Neural crest cell (in vitro differentiated cells): ENCODE measurements at places on chromosomes 1 and 21. TPM values are rescaled to one million over a fixed set of nuclear protein-coding genes. Genes with fewer than 3 reads are reported as not detected.
A peak's percentile ranks its signal among the peaks of the same experiment; 100 is the strongest.

MRPL24 gene
- 37.3 and 49.3 TPM in 2 replicates for total RNA-seq

PROX1 gene
- 14.3 and 17.5 TPM in 2 replicates for total RNA-seq

GRCh38 chr1:30749691-30750583, 7.6 kb downstream of the LAPTM5 start:
- peak overlapping the region; percentile 62 for H3K27ac ChIP-seq
- peaks cover 33% of the 10 kb centered on the region for H3K4me1 ChIP-seq
- DNase-seq = no peak
- H3K27me3 ChIP-seq = no peaks in the 10 kb centered on the region
- no peaks in the 10 kb centered on the region for H3K36me3 ChIP-seq
- no peak overlapping the region for H3K4me3 ChIP-seq

RUNX3 gene
- 0.16 TPM in 1 of 2 replicates, not detected in the other for total RNA-seq

DNA sequence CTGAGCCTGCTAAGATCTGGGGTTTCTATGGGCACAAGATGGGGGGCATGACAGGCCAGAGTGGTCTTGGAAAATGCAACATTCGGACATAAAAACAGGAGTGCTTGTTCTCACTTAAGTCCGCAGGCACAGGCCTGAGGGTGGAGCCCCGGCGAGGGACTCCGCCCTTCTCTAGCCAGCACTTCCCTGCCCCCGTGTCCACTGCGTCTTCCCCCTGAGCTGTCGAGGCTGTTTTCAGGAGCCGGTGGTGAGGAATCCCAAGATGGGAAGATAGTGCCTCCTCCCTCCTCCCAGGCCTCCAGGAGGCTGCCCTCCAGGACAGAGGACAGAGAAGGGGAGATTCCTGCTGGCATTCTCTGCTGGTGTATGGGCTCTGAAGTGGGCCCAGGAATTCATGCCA, 105.2 kb downstream of the TLR5 start:
- H3K27me3 ChIP-seq = no peaks in the 10 kb centered on the region
- no peak overlapping the region for H3K27ac ChIP-seq
- no peak for DNase-seq
- H3K36me3 ChIP-seq = no peaks in the 10 kb centered on the region

DNA sequence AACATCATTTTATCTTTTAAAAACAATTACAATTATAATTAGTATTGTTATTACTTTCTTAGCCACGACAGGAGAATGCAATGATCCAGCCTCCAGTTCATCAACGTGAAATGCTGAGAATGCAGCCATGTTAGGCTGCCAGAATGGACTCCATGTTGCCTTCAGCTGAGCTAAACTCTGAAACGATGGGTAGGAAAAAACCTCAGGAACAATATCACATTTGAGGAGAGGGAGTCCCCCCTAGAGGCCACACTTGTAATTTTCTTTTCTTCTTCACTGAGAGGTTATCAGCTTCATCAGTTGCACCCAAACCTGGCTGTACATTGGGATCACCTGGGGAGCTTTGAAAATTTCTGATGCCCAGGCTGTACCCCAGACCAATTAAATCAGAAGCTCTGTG, 34.6 kb upstream of the DNAH14 start:
- no peaks in the 10 kb centered on the region for H3K36me3 ChIP-seq
- H3K27me3 ChIP-seq = no peaks in the 10 kb centered on the region
- no peak for DNase-seq
- no peak overlapping the region for H3K4me3 ChIP-seq
- H3K4me1 ChIP-seq = no peaks in the 10 kb centered on the region
- H3K27ac ChIP-seq = no peak overlapping the region
